ENCODE measurements at places on chromosomes 5 and 9.
A peak's percentile ranks its signal among the peaks of the same experiment; 100 is the strongest.

GRCh38 chr9:13707612-13708576 lies 428.4 kb upstream of the MPDZ start:
- DNase-seq = no peak

DNA sequence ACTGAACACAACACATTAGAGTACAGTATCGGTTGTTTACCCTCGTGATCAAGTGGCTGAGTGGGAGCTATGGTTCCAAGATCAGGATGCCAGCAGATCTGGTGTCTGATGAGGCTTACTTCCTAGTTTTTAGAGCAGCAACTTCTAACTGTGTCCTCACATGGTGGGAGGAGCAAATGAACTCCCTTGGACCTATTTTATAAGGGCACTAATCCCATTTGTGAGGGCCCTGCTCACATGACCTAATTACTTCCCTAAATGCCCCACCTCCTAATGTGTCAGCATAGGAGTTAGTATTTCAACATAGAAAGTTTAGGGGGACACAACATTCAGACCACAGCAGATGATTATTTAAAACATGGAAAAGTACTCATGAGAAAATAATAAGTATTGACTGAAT lies 111.8 kb downstream of the GCNT1 start:
- no peak for DNase-seq

- DNase-seq = no peak
Measured at GRCh38 chr9:137504432-137504777, 45.3 kb upstream of the NSMF start.

DNA sequence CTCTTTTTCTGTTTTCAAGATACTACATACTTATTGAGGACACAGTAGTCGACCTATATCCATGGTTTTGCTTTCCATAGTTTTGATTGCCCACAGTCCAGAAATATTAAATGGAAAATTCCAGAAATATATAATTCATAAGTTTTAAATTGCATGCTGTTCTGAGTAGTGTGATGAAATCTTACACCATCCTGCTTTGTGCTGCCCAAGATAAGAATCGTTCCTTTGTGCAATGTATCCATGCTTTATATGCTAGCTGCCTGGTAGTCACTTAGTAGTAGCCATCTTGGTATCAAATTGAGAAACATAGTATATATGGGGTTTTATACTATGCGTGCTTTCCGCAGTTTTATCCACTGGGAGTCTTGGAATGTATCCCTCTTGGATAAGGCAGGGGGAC lies 59.0 kb downstream of the CWC27 start:
- no peak for DNase-seq

DNA sequence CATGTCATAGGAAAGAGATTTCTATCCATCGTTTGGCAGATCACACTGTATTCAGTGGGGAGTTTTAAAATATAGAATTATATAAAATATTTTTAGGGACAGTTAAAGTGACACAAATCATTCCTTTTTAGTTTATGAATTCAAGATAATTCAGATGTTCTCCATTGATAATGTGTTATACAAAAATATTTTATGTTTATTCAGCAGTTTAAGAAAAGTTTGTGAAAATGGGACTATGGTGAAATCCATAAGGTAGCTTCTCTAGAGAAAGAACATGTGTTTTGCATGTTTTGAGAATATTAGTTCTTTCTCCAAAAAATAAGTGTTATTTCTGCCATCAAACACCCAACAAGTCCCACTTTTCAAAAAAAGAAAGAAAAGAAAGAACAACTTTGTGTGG lies 122.9 kb downstream of the EMB start:
- DNase-seq = no peak

DNA sequence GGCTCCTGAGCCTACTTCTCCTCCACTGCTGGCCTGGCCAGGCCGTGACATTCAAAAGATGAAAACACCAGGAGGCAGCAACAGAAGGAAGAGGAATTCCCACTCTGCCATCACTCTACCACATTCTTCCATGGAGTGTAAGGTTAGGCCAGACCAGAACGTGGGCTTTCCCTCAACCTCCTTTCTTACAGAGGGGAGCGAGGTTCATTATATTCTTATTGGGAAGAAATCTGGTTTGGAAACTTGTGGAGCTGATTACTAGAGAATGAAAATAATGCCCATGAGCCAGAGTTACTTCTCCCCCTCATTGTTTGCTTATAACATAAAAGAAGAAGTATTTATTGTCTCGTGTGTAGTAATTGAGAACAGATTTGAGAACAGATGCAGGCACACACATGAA lies 136.3 kb upstream of the BASP1 start:
- DNase-seq = no peak

GRCh38 chr5:123937230-123937629 lies 425.3 kb downstream of the CSNK1G3 start:
- no peak for DNase-seq

DNA sequence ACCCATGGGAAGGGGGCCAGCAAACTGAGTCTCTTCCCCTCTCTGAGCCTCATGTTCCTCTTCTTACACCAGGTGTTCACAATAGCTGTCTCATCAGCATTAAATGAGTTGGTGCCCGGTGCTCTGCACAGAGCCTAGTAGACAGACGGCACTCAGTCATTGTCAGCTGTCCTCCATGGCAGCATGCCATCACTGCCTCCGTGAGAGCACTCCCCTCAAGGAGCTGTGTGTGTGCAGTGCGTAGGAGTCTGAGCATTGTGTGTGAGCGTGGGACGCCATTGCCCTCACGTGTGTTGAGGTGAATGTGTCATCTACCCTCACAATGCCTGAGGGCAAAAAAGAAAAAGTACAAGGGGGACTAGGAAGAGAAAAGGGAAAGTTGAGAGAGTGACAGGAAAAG lies 536.5 kb downstream of the CDK5RAP2 start:
- no peak for DNase-seq

GRCh38 chr9:86983620-86984259 lies 36.4 kb upstream of the GAS1 start:
- DNase-seq = no peak

GRCh38 chr9:121120386-121120785 lies 45.6 kb downstream of the CNTRL start:
- no peak for DNase-seq

GRCh38 chr5:142254431-142254830 lies 70.4 kb downstream of the SPRY4 start:
- no peak for DNase-seq

GRCh38 chr5:137641148-137641547 lies 94.7 kb downstream of the KLHL3 start:
- DNase-seq = no peak

DNA sequence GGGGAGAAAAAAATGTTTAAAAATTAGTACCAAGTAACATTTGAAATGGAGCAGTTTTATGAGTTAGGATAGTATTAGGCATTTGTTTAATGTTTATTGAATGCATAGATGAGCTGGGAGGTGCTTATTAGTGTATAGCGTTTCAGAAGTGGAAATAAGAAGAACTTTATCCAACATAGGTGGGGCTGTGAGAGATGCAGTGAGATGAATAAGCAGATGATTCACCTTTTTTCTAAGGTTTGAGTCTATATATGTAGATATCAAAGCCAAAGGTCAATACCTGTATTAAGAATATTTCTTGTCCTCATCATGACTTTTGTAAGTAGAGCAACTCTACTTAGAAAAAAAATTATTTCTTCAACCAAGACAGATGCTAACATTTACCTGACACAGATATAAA lies 54.6 kb upstream of the POU4F3 start:
- DNase-seq = no peak

- DNase-seq = no peak
Measured at GRCh38 chr5:103827976-103828375, 265.4 kb upstream of the NUDT12 start.

DNA sequence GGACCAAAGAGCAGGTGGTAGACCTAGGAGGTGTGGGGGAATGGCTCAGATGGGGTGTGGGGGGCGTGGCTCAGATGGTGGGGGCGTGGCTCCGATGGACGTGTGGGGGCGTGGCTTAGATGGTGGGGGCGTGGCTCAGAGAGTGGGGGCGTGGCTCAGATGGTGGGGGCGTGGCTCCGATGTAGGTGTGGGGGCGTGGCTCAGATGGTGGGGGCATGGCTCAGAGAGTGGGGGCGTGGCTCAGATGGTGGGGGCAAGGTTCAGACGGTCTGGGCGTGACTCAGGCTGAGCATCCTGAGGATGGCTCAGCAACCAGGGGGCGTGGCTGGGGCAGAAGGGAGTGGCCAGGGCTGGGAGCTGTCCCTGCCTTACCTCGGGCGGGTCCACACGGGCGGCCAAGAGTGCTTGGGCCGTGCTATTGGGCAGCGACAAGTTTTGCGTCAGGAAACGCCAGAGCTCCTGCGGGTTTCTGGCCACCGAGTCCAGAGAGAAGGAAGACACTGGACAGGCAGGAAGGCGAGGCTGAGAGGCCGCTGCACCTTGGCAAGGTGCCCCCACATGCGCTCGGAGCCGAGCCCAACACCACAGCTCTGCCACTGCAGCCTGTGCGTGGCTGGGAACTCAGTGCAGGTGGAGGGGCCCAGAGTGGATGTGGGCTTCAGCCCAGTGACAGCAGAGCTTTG lies 5.9 kb downstream of the ABCA2 start:
- peak; percentile 77 for DNase-seq

GRCh38 chr9:1490341-1491232 lies 440.4 kb downstream of the DMRT2 start:
- DNase-seq = no peak

- peak; percentile 32 for DNase-seq
Measured at GRCh38 chr9:127589955-127590370, 22.1 kb upstream of the STXBP1 start.

DNA sequence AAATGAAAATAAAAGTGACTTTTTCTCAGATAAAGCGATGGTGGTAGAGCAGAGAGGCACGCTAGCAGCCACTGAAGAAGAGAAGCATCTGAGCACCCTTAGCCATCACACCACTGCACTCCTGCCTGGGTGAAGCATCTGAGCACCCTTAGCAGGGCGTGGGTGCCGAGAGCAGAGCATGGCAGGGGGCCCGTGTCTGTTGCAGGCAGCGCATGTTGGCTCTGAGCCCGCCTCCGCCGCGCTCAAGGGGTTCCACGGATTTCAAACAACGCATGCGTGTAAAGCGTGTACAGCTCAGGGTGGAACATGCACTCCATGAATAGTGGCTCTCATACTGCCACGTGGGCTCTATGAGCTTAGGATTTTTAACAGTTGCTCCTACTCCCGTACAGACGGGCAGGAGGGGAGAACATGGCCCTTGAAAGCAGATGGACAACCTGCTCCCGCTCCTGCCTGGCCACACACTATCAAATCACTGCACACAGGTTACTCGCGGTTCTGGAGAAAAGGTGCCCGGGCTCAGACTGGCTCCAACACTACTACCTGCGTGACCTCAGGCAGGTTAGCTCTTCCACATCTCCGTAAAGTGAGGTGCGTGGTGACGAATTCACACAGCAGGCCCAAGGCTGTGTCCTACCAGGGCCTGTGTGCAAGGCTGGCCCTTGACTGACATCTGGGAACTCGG lies 12.1 kb downstream of the LRRC14B start:
- no peak for DNase-seq

DNA sequence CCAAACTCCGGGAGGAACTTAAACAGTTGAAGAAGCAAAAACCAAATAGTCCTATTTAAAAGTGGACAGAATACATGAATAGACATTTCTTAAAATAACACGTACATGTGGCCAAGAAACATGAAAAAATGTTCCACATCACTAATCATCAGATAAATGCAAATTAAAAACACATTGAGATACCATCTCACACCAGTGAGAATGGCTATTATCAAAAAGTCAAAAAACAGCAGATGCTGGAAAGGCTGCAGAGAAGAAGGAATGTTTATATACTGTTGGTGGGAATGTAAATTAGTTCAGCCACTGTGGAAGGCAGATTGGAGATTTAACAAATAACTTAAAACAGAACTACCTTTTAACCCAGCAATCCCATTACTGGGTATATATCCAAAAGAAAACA lies 283.0 kb upstream of the IZUMO3 start:
- DNase-seq = no peak

- DNase-seq = no peak
Measured at GRCh38 chr9:136732444-136733178, 10.1 kb downstream of the LCN10 start.

GRCh38 chr5:112049738-112050137 lies 292.7 kb upstream of the NREP start:
- DNase-seq = no peak

GRCh38 chr5:55679556-55679955 lies 32.6 kb downstream of the SLC38A9 start:
- no peak for DNase-seq

DNA sequence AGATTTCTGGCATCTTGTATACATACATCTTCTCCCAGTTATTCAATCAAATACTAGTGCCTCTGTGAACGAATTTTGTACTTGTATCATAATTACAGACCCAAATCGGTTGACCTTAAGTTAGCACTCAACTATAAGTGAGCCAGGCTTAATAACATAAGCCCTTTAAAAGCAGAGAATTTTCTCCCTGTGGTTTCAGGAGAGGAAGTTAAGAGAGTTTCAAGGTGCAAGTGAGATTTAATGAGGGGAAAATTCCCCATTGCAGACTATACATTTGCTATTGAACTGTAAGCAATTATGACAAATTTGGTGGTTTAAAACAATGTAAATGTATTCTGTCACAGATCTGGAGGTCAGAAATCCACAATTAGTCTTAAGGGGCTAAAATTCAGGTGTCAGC lies 261.9 kb upstream of the NREP start:
- DNase-seq = no peak

GRCh38 chr9:110426052-110426709 lies 88.5 kb upstream of the TXNDC8 start:
- no peak for DNase-seq

DNA sequence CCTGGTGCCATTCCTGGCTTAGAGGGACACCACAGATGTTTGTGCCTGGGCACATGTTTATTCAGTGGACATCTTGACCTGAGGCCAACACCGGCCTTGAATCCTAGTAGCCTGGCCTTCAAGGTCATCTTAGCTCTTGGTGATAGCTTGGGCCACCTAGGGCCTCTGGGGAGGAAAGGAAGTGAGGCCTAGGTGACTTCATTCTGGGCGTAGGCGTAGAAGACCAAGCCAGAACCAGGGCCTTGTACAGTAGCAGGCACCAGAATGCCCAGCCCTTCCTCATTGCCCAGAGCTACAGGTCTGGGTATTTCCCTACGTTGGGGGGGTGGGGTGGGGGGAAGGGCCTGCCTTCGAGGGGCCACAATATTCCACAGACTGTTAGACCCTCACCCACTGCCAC lies 33.8 kb downstream of the WNK2 start:
- DNase-seq = no peak

DNA sequence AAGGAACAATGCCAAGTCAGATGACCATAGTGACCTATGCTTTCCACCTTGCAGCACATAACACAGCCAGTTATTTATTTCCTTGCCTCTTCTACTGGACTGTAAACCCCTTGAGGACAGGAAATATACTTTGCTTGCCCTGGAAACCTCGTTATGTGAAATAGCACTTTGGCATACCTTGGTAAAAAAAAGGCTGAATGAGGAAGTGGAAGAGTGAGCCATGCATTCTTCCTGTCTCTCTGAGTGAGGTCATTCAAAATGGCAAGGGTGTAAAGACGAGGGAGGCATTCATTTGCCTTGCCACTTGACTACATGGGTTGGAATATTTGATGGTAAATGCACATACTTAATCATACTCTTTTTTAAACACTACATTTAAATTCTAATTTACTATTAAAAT lies 42.8 kb upstream of the SVEP1 start:
- DNase-seq = no peak

DNA sequence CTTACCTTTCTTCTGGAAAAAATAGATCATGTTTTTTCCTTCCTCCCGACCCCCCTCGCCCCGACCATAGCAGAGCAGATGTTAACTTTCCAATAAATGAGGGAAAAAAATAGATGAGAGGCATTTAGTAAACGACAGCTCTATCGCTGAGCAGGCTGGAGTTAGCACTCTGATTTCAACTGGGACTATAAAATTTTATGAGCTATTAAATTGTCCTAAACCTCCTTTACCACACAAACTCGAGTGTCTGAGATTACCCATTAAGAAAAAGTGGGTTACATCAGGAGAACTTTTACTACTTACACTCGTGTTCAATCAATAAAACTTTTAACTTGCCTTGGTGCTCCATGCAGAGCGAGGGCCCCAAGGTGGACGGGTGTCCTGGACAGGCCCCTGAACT lies 59.8 kb upstream of the RNU6ATAC start:
- DNase-seq = no peak

Measured in CD4-positive, alpha-beta T cell treated with Interleukin-4 for 1 hour (primary cell).